G401 (cell line): ENCODE measurements at places on chromosomes 6 and 20. TPM values are rescaled to one million over a fixed set of nuclear protein-coding genes. Genes with fewer than 3 reads are reported as not detected.

DNA sequence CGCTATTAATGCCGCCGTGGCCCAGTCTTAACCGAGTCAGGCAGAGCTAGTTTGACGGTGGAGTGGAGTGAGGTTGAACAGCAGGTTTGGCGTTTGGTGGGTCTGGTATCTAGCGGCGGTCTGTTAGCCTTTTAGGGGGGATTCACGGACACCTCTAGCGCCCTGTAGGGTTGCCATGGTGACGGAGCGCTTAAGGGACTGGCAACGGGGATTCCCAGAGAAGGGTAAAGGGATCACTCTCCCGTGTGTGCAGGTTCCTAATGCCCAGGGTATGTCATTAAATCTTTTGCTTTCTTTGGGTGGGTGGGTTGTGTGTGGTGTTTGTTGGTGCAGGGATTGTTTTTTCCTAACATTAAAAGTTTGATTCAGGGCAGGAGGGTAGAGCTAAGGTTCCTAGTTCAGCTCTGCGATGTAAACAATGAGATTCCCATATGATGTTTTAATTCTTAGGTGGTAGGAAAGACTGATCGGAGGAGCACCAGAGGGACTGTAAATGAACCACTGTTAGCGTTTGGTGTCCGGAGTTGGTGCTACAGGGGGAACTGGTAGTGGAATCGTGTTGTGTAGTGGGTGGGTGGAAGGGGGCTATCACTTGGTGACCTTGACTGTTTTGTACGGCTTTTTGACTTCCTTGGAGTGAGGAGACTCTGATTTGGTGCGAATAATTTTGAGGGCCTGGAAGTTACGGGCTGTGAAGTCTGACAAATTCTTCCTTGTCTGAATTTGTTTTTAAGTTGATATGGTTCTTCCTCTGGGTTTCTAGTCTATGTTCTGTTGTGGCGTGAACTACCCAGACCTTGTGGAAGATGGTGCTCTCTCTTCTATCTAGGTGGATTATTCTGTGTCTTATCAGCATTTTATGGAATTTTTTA is 5.0 kb downstream of the BRD2 start:
- DNase-seq = peak; percentile 57

DNA sequence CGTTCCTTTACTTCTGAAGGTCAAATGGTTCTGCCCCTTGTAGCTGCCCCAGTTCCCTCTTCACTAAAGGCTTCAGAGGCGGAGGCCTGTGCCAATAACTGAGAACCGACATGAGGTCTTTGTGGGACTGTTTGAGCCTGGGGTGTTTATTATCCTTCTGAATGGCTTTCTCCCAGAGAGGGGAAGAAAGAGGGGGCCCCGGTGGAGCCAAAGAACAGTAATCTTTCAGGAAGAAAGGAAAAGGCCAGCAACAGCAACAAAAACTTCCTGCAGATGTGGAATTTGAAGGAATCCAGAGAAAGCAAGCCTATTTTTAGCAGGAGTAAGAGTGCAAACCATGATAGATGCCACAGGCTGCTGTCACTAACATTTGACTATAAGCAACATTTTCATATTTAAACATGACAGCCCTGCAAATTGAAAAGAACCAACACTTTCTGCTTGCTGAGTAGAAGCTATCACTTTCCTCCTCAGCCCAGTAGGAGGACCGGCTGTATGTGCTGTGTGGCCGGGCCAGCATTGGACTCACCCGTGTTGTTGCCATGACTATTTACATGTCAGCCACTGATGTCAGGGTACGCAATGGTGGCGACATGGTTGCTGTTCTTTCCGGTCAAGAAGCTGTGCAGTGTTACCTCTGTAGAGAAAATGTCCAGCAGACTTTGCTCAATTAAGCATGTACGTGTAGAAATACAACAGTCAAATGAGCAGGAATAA is 121.3 kb downstream of the SOBP start:
- no peak for DNase-seq

PAK5 gene
- total RNA-seq = not detected in 2 replicates

CST2 gene
- total RNA-seq = not detected in 2 replicates

DNA sequence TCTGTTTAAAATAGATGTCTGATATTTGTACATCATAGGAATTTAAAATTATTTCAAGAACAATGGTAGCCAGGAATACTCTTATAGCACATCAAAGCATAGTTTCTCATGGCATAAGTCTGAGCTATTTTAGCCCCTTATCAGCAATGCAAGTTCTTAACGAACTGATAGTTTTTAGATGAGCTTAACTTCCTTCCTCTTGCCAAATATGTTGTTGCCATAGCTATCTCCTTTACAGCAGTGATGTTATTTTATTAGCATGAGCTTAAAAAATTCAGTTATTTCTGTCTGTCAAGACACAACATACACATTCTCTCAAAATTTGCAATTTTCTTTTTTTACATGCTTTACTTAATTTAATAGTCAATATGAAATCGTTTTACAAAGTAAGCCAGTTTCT is 867.2 kb downstream of the PHF3 start:
- DNase-seq = no peak

DNA sequence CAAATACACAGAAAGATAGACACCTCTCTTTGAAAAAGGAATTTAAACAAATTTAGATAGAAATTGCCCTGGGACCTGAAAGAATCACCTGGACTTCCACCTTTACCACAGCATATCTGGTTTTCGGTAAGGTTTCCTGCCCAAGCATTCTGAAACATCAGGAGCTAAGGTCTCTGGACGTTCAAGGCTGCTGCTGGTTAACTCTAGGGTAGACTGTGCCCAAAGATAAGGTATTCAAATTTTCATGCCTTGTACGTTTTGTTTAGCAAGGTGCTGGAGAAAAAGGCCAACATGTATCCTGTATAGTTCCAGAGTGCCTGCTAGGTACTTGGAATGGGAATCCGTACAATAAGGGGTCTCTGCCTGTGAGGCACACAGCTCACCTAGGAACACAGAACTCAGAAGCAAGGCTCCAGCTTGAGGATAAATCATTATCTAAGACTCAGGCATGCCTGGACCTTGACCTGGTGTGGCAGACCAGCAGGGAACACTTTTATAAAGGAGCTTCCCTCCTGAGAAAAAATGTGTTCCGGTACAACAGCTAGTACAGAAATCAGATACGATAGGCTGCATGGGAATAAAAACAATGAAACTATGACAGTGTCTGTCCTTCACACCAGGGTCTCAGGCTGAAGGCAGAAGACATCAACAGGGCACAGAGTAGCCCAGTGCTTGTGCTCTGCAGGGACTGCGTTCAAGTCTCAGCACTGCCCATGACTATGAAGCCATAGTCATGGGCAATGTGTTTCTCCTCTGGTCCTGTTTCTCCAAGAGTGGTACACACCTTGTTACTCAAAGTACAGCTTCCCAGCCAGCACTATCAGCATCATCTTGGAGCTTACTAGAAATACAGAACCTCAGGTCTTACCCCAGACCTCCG is 70.4 kb downstream of the METTL24 start:
- no peak for DNase-seq

DNA sequence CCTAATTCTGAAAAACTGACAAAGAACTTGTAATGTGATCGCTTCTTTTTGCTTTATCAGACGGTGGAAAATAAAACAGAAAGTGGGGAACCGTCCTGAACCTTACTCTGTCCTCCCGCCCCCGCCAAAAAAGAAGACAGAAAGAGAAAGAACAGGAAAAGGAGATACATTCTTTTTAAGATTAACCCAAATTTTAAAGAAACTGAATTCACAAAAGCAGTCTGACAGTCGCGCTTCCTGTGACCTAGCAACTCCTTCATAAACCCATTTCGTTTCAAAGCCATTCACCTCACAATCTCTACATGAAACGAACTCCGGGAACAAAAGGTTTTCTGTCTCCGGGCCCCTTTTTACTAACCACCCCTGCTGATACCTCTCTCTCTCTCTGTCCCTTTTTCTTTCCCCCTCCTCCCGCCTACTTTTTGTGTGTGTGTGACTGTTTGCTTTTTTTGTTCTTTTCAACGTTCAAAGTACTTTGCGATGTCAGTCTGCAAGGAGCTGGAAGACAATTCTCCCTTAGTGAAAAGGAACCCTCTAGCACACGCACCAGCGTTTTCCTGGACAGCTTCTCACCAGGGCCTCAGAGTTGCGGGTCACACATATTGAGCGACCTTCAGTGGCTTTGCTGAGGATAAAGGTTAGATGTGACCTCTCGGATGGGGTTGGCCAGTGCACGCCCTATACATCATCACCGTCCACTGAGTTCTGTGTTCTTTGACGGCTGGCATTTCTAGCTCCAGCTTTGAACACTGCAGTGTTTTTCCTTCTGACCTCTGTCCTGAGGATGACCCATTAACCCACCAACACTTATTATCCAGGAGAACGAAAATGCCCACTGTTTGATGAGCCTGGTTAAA is 530 bp upstream of the NEDD9 start:
- no peak for DNase-seq

GRCh38 chr20:53399083-53399482 is 194.6 kb downstream of the ZNF217 start:
- DNase-seq = no peak

THBS2 gene
- 0.14 and 0.18 TPM in 2 replicates for total RNA-seq

DNA sequence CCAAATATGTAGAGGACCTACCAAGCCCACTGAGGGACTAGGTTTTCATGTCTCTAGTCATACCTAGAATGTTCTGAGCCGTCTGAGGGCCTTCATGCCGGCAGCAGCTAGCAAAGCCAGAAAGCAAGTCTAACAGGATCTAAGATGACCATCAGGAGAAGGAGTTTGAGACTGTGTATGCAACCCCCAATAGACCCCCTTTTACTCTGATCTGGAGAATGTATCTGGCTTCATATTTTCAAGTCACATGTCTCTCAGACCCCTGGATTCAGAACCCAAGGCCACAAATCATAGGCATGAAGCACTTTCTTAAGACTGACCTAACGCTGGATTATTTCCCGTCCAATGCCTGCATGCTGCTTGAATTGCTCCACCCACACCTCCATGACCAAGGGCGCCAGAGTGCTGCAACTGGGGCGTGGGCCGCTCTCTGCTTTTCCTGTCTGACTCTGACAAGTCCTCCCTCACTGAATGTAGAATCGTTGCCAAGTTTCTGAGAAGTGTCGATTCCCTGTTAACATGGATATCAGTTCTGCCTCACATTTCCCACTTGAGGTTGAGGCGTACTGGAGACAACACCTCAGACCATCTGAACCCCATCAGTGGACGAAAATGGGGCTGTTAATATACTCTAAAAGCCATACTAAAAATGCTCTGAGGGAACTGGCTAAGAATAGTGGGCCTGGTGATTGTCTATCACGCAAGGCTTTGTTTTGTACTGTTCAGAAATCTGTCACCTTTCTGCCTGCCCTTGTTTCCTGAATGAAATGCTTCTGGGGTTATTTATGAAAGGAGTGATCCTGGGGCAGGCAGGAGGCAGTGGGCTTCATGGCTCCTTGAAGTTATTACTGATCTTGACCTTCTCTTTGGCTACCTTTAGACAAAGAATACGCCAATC is 23.9 kb upstream of the ASXL1 start:
- no peak for DNase-seq

GRCh38 chr20:40319741-40320516 is 369.1 kb downstream of the MAFB start:
- DNase-seq = no peak

- DNase-seq = peak; percentile 31
These were observed 21.4 kb upstream of the PREP start for GRCh38 chr6:105424175-105424783.

NMBR gene
- not detected in 2 replicates for total RNA-seq
